ENCODE measurements at places on chromosomes 3 and 15.

DNA sequence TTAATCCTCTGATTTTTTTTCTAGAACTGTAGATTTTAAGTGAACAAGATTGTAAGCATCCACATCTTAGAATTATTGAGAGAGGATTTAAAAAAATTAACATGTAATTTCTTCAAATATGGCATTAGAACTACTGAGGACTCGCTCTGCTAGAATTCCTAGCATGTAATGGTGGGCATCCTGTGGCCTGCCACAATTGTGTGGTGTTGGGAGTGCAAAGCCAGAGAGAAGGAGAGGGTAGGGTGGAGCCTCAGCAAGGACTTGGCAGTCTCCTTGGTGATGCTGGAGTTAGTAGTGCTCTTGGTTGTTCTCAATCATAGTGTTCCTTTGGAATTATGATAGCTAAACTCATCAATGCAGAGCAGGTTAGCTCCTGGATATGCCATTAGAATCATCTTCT lies 443.9 kb upstream of the TBL1XR1 start:
- no peak for DNase-seq

GRCh38 chr3:178546079-178546478 lies 9.8 kb downstream of the KCNMB2 start:
- DNase-seq = no peak

- no peak for DNase-seq
Measured at GRCh38 chr15:62666046-62666445, 376.5 kb upstream of the TPM1 start.

DNA sequence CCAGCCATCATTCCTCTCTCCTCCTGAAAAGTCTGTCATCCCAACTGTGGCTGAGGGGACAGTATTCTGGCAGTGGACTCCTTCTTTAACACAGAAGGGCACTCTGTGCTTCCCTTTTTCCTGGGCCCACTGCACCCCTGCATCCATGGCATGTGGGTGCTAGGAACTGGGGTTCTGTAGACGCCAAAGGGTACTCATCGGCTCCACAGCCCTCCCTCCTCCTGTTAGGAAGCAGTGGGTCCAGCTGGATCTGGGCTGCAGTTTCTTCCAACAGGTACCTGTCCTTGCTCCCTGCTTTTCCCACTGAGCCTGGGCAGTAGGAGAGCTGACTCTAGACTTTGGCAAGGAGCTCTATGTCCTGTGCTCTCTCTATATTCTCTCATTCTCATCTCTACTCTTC lies 6.4 kb upstream of the MANF start:
- no peak for DNase-seq

DNA sequence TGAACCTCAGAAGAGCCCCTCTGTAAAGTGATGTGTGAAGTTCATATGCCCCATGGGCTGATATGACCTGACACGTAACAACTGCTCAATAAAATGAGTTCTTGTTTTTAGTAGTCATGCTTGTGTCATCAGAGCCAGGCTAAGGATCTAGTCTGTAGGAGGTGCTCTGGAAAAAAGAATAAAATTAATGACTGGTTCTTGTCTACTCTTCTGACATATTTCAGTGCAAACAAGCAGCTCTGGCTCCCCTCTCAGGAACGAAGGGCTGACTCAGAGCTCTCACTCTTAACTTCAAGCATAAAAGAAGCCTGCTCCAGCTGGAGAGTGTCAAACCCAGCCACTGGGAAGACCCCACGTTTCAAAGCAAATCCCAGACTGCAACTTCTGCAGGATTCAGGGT lies 77.0 kb downstream of the LRIG1 start:
- no peak for DNase-seq

DNA sequence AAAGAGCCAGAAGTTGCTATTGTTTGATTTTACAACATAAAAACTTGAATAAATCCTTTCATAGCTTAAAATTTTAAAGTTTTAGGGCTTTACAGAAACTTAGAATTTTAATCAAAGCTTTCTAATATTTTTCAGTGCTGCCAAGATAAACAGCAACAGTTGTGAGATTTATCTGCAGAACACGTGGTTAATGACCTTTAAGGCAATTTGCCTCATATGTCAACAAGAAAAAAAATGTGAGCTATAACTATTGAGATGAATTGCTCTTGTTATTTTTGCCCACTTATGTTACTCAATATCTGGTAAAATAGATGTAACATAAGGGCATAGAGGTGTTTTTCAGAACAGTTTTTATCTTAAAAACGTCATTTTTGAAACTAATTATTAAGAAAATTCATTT lies 96.7 kb upstream of the NECTIN3 start:
- no peak for DNase-seq

- no peak for DNase-seq
Measured at GRCh38 chr3:63493101-63493500, 159.4 kb upstream of the SNTN start.

- DNase-seq = no peak
Measured at GRCh38 chr3:66561367-66561766, 60.5 kb upstream of the LRIG1 start.

- DNase-seq = no peak
Measured at GRCh38 chr3:33855884-33856546, 57.6 kb downstream of the PDCD6IP start.

GRCh38 chr3:178289544-178290160 lies 246.6 kb upstream of the KCNMB2 start:
- DNase-seq = no peak

GRCh38 chr3:169661361-169662131 lies 2.0 kb downstream of the MECOM start:
- DNase-seq = peak; percentile 22

GRCh38 chr3:158727206-158728060 lies 4.8 kb downstream of the RARRES1 start:
- peak; percentile 48 for DNase-seq

- DNase-seq = peak; percentile 98
Measured at GRCh38 chr15:57550640-57551039, 41.1 kb upstream of the MYZAP start.

DNA sequence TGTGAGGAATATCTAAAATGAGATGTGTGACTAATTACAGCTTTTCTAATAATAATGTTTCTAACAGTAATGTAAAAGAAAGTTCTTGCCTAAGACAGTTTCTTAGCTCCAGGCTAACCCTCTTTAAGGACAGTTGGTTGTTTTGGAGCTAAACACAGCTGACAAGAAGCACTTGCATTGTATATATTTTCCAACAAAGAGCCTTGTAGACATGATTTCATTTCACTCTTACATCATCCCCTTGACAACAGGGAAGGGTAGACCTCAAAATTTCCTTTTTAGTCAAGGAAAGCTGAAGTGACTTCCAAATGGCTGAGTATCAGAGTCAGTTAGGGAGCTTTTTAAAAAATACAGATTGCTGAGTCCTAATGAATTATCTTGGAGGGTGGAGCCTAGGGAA lies 4.1 kb downstream of the ARID3B start:
- no peak for DNase-seq

DNA sequence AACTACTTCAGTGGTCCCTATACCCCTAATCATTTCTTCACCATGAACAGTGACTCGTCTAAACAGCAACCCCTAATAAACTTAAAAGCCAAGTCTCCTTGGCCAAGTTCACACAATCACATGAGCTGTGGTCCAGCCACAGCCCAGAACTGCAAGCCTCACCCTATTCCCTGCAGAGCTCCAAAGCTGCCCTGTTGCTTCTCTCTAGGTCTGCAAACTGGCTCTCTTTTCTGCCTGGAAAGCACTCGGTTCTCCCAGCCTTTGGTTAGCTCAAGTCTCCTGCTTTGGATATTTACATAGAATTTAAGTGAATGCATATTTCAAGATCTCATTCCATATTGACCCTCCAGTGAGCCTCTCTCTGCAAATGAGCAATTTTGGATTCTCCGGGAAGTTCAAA lies 107.0 kb downstream of the TOP2B start:
- DNase-seq = peak; percentile 34

DNA sequence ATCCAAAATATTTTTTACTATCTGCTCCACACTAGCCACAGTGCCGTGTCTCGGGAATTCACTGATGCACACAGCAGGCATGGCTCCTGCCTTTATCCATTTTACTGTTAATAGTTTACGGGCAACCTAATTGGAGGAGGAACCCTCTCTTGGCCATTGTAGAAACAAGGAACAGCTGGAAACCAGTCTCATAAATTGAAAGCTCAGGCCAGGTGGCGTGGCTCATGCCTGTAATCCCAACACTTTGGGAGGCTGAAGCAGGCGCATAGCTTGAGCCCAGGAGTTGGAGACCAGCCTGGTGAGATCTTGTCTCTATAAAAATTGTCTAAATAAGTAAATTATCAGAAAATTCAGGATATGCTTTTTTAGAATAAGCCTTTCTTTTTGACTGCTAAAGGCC lies 39.0 kb downstream of the IL5RA start:
- DNase-seq = no peak

DNA sequence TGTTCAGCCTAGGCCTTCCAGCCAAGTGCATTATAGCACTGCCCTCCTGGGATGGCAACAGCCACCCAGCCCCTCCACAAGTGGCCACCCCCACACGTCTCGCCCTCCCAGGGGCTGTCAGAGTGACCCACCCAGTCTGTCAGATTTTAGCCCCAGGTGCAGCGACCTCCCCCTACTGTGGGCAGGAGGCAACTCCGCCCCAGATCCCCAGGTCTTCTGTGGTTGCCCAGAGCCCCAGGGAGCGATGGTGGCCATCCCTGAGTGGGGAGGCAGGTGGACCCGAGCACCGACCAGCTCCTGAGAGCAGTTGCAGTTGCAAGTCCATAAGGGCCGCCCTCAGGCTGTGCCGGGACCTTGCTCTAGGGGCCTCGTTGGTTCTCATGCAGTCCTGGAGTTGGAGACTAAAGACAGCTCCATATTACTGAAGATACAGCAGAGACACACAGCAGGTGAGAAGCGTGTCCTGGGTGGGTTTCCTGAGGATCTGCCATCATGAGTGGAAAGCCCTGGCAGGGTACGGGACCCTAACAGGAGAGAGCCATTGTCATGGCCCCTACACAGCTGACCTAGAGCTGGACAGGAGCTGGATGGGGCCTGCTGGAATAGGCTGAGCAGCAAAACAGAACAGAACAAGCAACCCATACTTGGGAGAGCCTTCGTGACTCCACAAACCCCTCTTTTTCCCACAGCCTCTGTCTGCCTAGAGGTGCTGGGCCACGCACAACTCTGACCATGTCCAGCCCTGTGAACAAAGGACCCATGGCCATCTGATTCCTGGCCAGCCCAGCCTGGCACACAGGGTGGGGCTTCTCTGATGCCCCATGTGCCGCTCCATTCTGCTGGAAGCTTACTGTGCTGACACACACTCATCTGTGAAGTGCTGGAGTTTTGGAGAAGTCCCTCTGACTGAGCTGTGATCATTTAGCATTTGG lies 110.3 kb upstream of the ALDH1A3 start:
- no peak for DNase-seq

DNA sequence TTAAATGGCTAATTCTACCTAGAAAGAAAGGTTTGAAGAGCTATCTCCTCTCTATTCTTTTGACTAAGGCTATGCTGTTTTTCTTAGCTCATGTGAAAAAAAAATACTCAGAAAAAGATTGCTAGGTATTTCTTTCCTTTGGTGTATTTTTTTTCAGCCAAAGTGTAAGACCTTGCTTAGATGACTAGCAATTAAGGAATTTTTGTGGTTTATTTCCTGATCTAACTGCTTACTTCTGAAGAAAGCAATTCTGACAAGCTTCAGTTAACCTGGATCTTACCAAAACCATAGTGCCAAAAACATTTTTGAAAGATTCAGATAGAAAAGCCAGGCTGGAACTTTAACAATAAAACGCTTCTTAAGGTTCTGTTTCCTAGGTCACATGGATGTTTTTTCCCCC lies 315.6 kb downstream of the SOX2 start:
- DNase-seq = no peak

- no peak for DNase-seq
Measured at GRCh38 chr15:48798319-48798718, 12.6 kb downstream of the CEP152 start.

- peak; percentile 71 for DNase-seq
Measured at GRCh38 chr3:99674086-99674789, 35.8 kb downstream of the COL8A1 start.

DNA sequence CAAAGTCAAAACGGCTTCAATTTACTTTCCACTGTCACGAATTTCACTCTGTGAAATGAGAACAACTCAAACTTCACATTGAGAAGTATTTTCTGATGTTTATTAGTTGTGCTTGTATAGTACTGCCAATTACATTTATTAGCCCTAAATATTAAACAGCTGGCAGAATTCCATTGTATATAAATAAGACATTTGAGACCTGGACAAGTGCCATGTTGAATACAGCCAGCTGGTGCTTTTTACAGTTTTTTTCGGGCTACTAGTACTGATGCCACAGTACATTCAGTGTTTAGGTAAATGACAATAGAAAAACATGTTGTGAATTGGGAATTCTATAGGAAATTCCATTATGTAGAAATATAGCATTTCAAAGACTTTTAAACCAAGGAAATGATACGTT lies 79.0 kb downstream of the EPHA3 start:
- no peak for DNase-seq

GRCh38 chr3:12458901-12459300 lies 25.4 kb upstream of the TSEN2 start:
- no peak for DNase-seq

DNA sequence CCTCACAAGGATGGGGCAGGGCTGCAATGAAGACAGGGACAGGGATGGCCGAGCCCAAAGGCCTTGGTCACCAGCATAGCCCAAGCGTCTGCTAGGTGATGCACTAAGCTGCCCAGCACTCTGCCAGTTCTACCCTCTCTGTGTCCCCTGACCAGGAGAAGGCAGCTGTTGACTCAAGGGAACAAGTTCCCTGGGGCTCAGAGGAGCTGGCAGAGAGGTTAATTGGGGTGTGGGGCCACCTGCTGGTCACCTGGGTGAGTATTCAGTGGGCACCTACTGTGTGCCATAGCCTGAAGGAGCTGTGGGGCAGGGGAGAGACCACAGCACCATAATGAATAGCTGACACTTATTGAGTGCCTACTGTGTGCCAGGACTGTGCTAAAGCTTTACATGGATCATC lies 22.0 kb upstream of the DOCK3 start:
- DNase-seq = peak; percentile 52

- DNase-seq = no peak
Measured at GRCh38 chr15:52031556-52031955, 12.5 kb downstream of the MAPK6 start.

- no peak for DNase-seq
Measured at GRCh38 chr15:31469786-31470525, 143.3 kb downstream of the KLF13 start.

- no peak for DNase-seq
Measured at GRCh38 chr3:37465174-37465573, 290.8 kb upstream of the LRRFIP2 start.

- no peak for DNase-seq
Measured at GRCh38 chr3:124395162-124395561, 335.1 kb upstream of the UMPS start.

DNA sequence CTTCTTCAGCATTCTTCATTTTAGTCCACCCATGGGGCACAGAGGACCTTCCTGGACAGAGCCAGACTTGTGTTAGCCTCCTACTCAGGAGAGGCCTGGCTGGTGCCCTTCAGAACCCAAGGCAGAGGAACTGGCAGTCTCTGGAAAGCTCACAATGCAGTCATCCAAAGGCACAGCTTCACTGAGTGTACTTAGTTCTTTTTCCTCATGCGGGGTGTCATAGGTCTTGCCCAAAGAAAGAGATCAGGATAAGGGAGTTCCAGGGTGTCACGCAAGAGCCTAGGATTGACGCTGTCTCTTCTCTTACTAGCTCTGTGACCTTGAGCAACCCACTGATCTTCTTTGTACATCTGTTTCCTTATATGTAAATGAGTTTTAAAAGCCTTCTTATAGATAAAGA lies 58.7 kb downstream of the CD200 start:
- DNase-seq = no peak

All from thyroid gland (tissue), 4 donors.